ENCODE measurements at places on chromosomes 11 and 22. TPM values are rescaled to one million over a fixed set of nuclear protein-coding genes. Genes with fewer than 3 reads are reported as not detected.

DNA sequence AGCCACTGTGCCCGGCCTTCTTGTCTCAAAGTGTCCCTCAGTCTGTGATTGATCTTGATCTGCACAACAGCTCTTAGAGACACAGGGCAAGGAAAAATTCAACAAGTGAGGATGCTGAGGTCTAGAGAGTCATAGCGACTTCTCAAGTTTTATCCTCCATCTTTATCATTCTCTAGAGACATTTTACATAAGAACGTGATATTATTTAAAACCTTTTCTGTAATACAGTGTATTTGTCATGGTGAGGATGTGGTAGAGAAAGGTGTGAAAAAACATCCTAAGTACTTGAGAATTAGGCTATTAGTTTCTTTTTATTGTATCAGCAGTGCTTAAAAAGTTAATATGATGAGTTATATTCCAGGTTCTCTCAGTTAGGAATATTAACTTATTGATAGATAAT lies 50.2 kb downstream of the EMSY start:
- no peak for DNase-seq

GRCh38 chr22:50228366-50228765 lies 16.5 kb downstream of the TUBGCP6 start:
- DNase-seq, result no peak

- no peak for DNase-seq
These were observed 29.5 kb downstream of the PPFIBP2 start for GRCh38 chr11:7543302-7543701.

GRCh38 chr11:128575961-128576350 lies 11.4 kb downstream of the ETS1 start:
- DNase-seq, result peak; percentile 43

GRCh38 chr11:61121917-61122316 lies 19.6 kb downstream of the CD5 start:
- DNase-seq, result peak; percentile 33

- no peak for DNase-seq
These were observed 4.4 kb downstream of the MRGPRE start for GRCh38 chr11:3227568-3228444.

- no peak for DNase-seq
These were observed 12.2 kb downstream of the BCR start for GRCh38 chr22:23192558-23192957.

Gene DNAJB7
- not detected for total RNA-seq

Gene PGM2L1
- total RNA-seq, result 11.9 TPM

Gene NXPE2
- total RNA-seq, result not detected

Gene IGSF22
- not detected for total RNA-seq

All from M059J (cell line).